Stimulated activated CD8-positive, alpha-beta memory T cell treated with anti-CD3 and anti-CD28 coated beads, Interleukin-2, amount 100 ng/mL, for 1 hour (primary cell): ENCODE measurements at places on chromosomes 6 and 20.

DNA sequence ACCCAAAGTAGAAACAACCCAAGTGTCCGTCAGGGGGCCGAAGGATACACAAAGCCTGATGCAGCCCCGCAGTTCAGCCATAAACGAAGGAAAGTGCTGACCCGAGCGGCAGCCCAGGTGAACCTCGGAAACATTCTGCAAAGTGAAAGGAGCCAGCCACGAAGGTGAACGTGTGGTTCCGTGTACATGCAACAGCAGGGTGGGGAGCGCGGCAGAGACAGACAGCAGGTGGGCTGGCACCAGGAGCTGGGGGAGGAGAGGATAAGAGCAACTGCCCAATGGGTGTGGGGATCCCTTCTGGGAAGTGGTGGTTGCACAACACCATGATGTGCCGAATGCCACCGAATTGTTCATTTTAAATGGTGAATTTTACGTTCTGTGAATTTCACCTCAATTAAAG is 341.8 kb downstream of the ZFAND3 start:
- no peak for DNase-seq

DNA sequence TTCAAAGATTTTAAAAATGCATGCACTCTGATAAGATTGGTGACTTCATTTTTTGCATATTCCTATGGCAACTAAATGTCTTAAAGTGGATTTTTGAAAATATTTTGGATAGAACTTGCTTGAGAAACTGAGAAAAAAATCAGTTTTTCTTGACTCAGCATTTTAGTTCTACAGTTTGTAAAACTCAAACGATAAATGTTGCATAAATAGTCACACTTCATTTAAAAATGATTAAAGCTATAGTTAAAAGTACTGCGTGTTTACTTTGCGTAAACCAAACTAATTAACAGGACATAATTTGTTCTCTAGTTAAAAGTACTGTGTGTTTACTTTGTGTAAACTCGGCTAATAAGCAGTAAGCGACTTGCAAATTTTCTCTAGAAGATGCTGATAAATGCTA is 28.3 kb upstream of the MEI4 start:
- no peak for DNase-seq

- DNase-seq, result no peak
These were observed 76.6 kb downstream of the ANKEF1 start for GRCh38 chr20:10111139-10111958.

- DNase-seq, result no peak
These were observed 263.1 kb downstream of the LRFN2 start for GRCh38 chr6:40323881-40324634.

DNA sequence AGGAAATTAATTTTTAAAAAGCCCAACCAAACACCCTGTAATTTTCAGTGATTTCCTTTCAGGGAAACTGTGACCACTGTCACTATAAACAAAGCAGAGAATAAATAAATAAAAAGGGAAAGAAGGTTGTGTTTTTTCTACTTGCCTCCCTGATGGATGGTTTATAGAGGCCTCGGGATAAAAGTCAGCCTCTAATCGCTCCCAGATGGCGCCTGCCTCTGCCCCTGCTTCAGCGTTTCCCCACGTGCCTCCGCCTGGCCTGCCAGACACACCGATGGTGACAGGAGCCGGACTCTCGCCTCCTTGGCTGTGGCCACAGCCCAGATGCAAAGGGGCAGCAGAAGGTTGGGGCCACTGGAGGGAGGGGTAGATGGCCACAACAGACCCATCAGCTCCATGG is 327.7 kb downstream of the CDC5L start:
- no peak for DNase-seq
